Stimulated activated CD4-positive, alpha-beta T cell treated with anti-CD3 and anti-CD28 coated beads, Interleukin-15, amount 100 ng/mL, for 24 hours (primary cell): ENCODE measurements at places on chromosomes 7 and 10.

- peak; percentile 41 for DNase-seq
Observed at GRCh38 chr7:50450590-50451032, 461 bp upstream of the FIGNL1 start.

DNA sequence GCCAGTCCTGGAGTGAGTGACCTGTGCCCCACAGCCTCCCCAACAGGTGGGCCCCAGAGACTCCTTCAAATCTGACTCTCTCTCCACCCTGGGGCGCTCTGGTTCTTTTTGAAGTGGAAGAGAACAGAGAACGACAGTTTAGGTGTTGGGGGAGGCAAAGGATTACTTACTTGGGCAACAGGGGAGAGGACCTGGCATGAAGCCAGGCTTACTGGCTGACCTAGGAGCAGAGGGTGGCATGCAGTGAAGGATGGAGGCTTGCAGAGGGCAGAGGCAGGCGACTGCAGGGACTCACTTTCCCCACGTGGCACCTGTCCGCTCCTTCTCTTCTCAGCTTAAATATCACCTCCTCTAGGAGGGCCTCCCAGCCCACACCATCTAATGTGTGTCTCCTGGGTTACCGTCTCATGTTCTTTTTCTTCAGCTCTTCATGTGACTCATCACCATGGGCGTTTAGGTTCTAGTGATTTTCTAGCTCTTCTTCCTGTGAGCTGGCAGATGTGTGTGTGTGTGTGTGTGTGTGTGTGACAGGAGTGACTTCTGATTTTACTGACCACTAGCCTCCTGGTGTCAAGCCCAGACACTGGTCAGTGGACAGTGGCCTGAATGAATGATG lies 15.5 kb downstream of the LZTS2 start:
- DNase-seq = no peak

DNA sequence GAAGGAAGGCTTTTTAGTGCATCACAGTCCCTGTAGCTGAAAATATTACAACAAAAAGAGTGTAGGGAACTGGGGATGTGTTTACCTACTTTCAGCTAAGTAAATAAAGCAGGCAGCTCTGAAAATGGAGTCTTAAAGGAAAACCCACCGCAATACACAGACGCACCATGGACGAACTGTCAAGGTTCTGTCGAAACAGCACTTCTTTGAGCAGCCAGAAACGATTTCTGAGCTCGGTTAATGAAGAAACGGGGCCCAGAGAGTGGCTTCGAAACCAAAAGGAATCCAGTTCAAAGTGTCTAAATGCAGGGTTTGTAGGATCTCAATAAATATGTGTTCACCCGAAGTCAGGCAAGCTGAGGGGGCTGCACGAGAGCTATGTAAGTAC lies 275.4 kb upstream of the NEBL start:
- peak; percentile 1 for DNase-seq

DNA sequence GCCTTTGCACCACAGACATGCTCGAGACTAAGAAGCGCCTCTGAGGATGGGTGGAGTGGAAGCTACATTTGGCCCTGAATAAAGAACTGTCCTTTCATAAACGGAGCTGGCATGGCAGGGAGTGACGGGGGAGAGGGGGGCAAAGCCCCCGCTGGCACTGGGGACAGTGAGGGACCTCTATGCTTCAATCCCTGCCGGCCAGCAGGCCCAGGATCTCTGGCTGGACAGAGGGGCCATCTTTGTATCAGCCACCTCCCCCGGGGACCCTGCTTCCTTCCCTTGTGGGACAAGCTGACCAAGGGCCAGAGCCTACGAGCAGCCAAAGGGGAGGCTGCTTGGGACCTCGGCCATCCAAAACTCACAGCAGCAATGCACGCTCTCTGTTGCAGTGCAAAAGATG lies 28.2 kb upstream of the ECHDC3 start:
- no peak for DNase-seq

DNA sequence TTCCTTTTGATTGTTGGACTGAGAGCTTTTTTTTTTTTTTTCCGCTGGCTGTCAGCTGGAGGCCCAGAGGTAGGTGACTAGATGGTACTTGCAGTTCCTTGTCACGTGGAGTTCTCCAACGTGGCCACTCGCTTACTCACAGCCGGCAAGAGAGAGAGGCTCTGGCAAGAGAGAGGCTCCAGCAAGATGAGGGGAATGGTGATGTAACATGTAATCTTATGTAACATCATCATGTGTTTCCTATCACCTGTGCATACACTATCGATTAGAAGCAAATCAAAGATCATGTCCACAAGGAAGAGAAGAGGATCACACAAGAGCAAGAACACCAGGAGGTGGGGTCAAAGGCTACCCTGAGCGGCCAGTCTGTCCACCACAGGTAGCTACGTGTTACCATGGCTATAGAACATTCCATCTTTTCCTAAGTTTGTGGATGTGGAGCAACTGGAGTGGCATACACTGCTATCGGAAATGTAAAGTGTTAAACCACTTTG lies 4.0 kb upstream of the BORCS7 start:
- no peak for DNase-seq

DNA sequence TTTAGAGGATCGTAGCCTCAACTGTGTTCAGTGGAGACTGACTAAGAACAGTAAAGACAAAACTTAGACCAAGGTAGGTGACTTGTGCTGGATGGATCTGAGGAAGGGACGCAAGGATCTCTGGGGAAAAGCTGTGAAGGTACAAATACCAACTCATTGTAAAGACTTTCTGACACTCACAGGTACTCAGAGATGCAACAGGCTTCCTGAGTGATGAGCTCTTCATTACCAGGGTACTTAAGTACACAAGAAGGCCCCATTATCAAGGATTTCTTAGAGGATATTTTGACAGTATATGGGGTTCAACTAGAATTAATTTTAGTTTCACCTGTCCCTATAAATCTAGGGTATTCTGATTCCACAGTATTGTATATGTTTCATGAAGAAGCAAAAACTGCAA lies 440.7 kb downstream of the PLXDC2 start:
- DNase-seq = no peak

DNA sequence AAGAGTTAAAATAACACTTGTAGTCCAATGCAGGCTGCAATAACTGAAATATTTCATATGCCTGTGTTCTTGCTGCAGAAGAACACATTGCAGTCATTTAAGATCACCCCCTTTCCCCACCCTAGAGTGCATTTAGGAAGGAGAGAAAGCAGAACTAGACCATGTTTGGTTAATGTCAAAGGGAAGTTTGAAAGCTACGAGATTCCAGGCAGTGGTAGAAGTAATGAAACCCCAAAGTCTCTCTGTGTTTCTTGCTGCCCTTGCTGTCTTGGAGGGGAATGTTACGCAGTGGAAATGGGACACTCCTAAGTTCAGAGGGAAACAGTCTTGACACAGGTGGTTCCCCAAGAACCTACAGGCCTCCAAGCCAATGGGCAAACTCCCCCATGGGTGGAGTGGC lies 242.9 kb downstream of the PTEN start:
- DNase-seq = no peak

- DNase-seq = peak; percentile 64
Observed at GRCh38 chr10:22611425-22612115, 102.8 kb downstream of the PIP4K2A start.

DNA sequence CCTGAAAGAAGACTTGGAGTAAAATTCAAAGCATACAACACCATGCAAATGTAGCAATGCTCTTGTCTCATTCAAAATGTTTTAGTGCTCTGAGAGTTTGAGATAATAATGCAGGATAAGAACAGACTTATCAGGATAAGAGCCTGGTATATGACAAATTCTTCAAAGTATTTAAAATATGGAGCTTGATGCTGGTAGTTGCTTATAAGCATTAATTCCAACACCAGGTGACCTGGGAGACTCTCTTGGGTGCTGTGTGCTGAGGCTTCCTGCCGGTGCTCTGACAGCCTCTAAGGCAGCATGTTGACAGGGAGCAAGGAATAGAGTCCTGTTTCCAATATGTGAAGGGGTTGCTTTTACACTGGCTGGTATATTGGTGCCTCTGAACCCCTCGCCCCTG lies 34.8 kb upstream of the SLC26A5 start:
- no peak for DNase-seq

DNA sequence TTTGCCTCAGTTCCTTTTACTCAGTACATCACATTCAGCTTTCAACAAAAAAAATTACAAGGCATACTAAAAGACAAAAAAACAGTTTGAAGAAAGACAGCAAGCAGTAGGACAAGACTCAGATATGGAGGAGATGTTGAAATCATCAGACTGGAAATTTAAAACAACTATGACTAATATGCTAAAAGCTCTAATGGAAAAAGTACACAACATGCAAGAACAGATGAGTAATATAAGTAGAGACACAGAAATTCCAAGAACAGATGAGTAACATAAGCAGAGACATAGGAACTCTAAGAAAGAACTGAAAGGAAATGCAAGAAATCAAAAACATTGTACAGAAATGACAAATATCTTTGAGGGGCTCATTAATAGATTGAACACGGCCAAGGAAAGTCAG lies 402.6 kb downstream of the NEBL start:
- DNase-seq = no peak

DNA sequence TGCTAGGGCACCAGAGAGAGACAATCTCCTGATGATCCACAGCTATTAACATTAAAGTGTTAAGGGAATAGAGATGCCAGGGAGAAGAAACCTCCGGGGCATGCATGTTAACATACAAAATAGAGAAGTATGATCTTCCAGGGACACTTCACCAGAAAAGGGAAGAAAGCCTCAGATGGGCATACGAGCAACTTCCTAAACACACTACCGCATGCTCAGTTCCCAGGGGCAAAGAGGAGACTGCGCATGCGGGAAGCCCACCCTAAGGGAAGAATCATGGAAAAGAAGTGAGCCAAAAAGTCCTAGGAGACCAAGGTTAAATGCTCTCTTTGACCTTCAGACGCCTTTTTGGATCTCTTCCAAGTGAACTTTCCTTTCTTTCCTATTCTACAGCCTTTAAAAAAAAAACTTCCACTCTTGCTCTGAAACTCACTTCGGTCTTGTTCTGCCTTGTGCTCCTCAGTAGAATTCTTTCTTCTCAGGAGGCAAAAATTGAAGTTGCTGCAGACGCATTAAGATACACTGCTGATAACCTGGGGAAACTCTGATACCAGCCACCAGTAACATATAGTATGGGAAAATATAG lies 1211.3 kb downstream of the REEP3 start:
- no peak for DNase-seq

DNA sequence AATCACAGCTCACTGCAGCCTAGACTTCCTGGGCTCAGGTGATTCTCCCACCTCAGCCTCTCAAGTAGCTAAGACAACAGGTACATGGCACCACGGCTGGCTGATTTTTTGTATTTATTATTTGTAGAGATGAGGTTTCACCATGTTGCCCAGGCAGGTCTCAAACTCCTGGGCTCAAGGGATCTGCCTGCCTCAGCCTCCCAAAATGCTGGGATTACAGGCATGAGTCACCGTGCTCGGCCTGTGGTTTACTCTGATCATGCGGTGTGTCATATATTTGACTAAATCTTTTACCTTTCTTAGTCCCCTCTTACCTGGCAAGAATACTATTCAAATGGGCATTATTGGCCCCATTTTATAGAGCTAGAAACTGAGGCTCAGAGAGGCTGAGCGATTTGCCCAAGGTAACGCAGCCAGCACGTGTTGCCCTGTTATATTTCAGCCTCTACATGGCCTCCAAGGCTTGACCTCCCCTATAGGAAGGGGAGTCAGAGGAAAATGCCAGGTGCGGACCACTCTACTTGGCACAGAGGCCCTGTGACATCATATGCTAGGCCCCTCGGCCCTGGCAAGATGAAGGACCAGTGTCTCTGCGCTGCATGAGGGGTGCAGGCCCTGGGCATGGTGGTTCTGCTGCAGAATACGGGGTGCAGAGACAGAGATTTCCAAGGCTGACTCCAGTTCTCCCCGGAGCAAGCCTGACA lies 8.2 kb downstream of the ZCCHC24 start:
- no peak for DNase-seq

DNA sequence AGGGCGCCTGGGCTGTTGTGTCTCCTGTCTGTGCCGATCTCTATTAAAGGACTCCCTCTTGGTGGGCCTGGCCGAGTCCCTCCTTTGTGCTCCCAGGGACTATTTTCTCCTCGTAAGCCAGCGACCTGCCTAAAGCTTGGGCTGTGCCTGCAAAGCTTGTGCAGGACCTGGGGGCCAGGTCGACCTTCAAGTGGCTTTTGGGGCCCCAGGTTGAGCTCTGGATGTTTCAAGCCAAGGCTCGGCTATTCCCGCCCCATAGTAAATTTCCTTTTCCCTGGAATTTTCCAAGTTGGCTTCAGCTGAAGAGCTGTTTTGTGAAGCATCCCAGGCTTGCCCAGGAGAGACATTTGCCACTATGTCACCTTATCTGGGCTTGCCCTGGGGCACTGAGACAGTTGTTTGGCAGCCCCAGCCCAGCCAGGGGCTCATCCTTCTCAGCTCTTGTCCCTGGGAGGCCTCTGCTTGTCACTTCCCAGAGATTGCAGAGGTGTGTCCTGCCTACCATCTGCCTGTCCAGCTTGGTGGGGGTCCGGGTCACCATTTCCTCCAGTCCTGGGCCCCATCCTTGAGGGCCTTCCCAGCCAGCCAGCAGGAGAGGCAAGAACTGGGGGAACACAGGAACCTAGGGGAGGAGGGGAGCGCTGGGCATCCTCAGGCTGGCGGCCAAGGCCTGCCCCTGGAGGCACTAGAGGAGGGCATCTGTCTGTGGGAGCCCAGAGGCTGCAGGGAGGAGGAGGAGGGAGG lies 20.2 kb downstream of the ZMIZ2 start:
- DNase-seq = no peak

DNA sequence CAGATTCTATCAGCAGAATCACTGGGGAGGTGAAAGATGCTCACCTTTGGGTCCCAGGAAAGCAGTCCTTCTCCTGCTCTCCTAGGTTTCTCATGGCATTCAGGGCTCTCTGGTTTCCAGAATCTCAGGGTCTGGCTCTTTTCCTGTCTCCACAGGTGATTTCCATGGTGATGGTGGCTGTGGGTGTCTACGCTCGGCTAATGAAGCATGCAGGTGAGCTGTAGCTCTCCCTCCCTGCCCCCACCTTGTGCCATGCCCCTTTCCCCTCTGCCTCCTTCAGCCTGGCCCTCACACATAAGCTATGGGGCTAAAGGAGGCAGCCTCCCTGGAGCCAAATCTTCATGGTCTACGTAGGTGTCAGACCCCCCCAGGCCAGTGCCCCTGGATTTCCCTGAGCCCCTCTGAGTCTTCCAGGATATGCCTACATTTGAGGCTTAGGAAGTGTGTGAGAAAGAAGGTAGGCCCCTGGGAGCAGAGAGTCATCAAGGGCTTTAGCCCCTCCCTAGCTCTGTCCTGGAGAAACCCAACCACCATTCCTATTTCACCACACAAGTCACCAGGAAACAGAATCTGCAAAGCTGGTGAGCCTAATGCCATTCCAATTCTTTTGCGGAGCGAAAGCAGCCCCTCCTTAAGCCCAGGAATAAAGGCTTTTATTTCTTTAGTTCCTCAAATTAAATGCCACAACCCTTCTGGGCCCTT lies 17.2 kb downstream of the TSPAN33 start:
- no peak for DNase-seq

GRCh38 chr7:137747359-137748031 lies 99.3 kb downstream of the DGKI start:
- DNase-seq = no peak

- no peak for DNase-seq
Observed at GRCh38 chr10:81784111-81784597, 90.8 kb upstream of the NRG3 start.

- DNase-seq = no peak
Observed at GRCh38 chr10:106631016-106631702, 533.3 kb downstream of the SORCS1 start.
